ENCODE measurements at places on chromosomes 5 and 9.

DNA sequence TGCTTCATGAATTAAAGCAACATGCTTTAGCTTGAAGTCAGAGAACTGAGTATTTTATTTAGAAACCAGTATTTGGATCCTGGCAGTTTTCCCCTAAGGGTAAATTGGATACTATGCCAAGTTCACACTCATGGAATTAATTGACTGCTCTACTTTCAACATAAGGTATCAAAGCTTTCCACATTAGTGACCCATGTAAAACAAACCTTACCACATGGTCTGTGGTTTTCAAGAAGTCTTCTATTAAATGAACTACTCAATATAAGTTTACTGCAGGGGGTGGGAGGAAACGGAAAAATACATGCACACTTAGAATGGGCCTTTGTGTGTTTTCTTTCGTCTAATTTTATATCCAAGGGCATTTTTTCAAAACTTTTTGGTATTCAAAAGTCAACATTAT lies 232.0 kb upstream of the FBXL7 start:
- DNase-seq: no peak

DNA sequence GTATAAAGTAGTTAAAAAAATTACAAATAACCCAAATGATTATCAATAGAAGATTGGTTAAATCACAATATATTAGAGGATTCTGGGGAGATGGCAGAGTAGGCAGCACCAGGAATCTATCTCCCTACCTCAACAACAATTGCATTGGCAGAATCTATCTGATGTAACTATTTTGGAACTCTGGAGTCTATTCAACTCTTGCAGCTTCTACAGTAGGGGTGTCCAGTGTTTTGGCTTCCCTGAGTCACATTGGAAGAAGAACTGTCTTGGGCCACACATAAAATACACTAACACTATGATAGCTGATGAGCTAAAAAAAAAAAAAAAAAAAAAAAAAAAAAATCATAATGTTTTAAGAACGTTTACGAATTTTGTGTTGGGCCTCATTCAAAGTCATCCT lies 29.2 kb upstream of the ECM2 start:
- DNase-seq: no peak

DNA sequence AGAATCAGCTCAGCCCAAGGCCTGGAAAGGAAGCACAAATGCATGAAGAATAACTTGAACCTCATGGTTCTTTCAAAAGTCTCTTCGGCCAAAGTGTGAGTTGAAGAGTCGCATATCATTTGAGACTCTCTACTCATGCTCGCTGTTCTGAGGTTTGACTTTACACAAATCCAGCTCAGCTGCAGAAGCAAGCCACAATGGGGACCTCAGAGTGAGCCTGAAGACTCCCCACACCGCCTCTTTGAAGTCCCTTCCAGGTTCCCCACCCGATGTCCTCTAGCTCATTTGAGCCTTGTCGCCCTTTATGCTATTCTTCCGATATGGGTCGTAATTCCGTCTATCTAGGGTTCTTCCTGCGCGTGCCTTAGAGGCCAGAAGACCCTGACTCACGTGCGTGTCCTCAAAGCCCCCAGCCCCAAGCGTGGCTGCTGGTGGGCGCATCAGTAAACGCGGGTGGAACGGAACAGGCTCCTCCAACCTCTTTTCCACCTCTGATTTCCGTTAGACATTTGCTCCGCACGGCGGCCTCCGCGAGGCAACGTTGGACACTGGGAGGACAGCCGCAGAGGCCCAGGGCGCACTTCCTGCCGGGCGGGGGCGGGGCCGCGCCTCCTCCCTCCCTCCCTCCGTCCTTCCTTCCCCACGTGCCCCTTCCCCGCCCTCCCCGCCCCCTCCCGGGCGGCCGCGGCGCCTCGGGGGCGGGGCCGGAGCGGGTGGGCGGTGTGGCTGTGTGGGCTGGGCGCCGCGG lies at the start of gene SNX30:
Gene SNX30, plus strand, starts transcription at position 745 of the 748 bp plus-strand sequence. CDS start 242 bp downstream, outside the sequence.
- peak; percentile 90 for DNase-seq

DNA sequence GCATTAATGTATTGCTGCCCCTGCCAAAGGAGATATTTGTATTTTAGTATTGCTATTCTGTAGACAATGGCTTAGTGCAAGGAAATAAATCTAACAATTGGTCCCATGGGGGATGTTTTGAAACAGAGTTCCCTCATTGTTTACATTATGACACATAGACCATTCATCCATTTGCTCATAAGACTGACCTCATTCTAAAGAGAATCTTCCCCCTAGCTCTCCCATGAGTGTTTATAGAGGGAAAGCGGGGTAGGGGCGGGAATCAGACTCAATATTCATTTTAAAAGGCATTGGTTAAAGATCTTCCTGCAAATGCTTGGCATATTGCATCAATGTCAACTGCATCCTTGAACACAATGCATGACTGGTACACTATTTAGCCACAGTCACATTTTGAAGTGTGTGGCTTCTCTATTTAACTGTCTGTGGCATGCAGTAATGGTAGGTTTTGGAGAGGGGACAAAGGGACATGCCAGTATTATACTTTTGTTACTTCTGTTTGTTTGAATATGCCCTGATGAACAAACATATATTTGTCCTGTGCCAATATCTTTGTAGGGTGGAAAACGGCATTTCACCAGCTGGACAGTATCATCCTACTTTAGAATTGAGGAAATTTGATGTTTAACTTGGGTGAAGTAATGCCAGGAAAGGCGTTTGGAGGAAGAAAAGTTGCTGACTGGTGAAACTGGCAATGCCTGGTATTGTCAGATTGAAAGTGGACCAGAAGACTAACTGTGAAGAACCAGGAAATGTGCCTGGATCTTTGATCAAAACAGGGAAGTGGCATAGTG lies 84.1 kb upstream of the MEGF10 start:
- no peak for DNase-seq

GRCh38 chr9:127683723-127684122 lies 23.1 kb upstream of the CFAP157 start:
- DNase-seq: no peak

- no peak for DNase-seq
Measured at GRCh38 chr5:1651250-1651649, 127.5 kb upstream of the LPCAT1 start.

DNA sequence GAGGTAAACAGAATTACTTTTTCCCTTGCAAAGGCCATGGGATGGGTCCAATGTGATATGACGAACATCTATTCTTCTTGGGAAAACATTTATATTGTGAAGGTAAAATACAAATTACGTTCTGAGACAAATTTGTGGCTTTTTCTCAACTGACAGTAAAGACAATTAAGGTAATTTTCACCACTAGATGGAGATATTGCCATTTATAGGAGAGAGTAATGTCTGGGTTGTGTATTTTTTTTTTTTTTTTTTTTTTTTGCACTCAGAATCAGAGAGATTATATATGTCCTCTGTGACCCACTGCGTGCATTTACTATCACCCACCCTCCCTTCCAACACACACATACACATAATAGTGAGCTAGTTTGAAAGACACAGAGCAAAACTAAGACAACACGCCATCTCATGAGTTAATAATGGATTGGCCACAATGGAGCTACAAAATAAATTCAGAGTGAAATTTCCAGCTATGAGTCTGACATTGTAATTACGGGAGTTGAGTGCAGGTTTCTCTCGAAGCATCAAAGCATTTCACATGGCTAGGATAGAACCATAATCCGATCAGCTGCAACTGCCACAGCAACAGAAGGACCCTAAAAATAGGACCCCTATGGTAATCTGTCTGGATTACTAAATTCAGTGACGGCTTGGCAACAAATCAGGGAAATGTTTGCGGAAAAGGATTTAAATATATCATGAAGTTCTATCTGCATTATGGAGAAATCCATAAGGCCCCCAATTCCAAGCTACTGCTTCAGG lies 49.2 kb downstream of the ANXA1 start:
- DNase-seq: peak; percentile 25

DNA sequence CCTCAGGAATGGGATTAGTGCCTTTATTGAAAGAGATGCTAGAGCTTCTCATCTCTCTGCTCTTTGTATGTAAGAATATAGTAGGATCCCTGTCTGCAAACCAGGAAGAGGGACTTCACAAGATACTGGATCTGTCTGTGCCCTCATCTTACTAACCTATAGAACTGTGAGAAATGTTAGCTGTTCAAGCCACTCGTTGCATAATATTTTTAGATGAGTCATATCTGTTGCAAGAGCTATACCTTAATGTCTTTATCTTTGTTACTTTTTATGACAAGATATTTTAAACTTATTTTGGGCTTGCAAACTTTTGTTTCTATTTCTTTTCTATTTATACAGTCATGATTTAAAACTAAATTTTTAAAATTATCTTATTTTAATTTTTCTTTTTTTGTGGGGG lies 1296.8 kb upstream of the CDH6 start:
- no peak for DNase-seq

DNA sequence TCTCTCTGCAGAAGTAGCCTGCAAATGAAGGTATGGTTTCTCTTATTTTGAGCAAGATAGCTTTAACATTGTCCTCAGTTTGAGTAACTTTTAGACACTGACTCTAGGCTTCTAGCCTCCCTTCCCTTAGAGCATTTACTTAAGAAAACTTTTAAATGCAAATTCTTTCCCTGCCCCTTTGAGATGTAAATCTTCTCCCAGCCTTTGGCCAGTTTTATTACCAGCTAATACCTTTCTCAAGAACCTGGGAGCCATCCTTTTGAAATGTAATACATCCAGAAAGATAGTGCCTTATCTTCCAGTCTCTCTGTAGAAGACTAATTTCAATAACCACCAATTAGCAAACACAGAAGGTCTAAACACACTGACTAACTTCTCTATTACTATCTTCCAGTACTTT lies 688.9 kb upstream of the CDH9 start:
- DNase-seq: no peak

DNA sequence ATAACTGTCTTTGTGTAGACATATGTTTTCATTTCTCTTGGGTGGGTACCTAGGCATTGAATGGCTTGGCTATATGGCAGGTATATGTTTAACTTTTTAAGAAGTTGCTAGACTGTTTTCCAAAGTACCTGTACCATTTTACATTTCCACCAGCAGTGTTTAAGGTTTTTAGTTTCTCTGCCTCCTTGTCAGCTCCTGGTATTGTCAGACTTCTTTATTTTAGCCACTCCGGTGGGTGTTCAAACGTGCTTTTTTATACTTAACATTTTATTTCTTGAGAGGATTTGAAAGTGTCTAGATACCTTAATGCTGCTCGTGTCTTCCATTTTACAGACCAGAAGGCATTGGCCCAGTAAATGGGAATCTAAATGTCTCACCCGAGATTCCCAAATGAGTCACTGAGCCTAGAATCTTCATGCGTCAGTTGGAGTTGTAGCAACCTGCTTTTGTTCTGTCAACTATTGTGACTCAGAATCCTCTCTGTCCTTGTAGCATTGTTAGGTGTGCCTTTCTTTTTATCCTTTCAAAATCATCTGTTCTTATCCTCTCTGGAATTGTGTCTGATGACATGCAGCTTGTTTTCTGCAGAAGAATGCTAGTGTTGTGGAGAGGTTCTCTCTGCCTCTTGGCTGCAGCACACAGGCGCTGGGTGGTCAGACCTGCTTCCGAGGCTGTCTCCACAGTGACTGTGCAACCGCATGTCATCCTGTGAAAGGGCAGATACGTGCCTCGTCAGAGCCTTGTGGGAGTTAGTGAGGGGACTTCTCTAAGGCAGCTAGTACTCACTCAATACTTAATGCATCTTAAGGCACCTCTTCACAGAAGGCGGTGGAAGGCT lies 291.8 kb downstream of the AOPEP start:
- no peak for DNase-seq

DNA sequence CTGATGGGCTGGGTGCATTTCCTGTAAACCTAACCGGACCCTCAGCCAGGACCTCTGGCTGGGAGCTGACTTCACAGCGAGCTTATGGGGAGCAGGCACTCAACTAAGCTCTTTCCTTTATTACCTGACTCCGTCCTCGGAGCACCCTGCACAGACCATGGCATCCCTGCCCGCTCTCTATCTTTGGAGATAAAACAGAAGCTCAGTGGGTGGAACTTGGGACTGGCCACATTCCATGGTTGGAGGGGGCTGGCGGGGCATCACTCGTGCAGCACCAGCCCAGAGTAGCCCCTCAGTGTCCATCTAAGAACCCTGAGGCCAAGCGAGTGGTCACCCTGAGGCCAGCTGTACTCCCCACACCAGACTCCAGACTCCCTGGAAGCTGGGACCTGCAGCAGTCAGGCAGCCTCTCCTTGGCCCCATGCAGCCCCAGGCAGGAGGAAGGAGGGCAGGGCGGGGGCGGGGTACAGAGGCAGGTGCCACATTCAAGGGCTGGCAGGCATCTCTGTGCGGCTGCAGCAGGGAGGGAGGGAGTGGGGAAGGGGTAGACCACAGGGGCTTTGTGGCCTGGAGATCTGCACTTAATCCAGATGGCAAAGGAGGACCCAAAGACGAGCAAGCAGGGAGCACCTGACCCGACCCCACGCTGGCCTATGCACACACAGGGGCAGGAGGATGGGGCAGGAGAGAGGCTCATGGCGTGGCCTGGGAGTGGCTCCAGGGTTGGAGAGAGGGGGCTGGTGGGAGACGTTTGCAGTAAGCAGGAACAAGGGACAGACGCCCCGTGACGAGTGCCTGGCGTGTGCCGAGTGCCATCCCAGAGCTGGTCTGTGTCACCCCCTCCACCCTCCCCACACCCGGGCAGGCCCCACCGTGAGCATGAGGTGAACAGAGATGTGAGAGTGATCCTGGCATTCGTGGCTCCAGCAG lies 26.1 kb downstream of the GLT6D1 start:
- DNase-seq: no peak
